ENCODE measurements at places on chromosomes 16 and 17. TPM values are rescaled to one million over a fixed set of nuclear protein-coding genes. Genes with fewer than 3 reads are reported as not detected.

The WNK4 gene
- 11.2 TPM for polyA plus RNA-seq

The PRAC2 gene
- not detected for polyA plus RNA-seq

The SLC6A2 gene
- polyA plus RNA-seq: 0.37 TPM

The DPEP1 gene
- 42.6 TPM for polyA plus RNA-seq

The KRT24 gene
- not detected for polyA plus RNA-seq

The SLC38A8 gene
- polyA plus RNA-seq: not detected

The FOXJ1 gene
- 21.0 TPM for polyA plus RNA-seq

DNA sequence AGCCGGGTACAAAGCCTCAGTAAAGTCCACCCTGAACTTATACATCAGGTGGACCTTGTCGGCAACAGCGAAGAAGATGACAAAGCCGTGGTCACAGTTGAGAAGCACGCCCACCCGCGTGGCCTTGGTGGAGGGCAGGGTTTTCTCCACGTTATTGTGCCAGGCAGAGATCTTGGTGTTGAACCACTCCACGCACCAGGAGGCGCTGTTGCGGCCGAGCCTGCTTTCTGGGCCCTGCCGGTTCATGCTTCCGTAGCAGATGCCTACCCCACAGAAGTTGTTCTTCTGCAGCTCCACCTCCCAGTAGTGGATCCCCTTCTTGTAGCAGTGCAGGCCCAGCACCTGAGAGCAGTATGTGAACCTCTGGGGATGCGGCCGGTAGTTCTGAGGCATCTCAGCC, 22.1 kb downstream of the TRIM25 start:
- DNase-seq: no peak

- DNase-seq: no peak
These were observed 60.6 kb upstream of the TMEM97 start for GRCh38 chr17:28258347-28258887.

DNA sequence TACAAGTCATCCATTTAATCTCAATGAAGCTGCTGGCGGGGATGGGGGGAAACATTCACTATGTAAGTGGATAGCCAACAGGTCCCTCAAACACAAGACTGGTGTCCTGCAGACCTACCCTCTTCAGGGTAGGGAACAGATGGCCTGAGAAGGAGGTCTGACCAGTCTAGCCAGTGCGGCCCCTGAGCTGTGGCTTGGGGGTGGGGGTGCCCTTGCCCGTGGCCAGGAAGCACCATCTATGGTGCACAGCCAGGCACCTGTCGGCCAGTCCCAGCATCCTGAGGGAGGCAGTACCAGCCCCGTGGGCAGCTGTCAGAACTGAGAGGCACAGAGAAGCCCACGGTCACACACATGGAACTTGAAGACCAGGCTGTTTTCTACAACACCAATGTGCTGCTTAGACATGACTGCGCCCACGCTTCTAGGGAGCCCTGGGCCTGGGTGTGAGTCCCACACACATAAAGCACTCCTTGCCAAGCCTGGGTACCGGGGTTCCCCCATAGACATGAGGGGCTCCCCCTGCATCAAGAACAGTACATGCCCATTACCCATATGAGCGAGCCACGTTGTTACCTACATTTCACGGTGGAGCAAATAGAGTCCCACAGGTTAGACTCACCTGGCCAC, 40.9 kb downstream of the RMI2 start:
- DNase-seq: no peak

DNA sequence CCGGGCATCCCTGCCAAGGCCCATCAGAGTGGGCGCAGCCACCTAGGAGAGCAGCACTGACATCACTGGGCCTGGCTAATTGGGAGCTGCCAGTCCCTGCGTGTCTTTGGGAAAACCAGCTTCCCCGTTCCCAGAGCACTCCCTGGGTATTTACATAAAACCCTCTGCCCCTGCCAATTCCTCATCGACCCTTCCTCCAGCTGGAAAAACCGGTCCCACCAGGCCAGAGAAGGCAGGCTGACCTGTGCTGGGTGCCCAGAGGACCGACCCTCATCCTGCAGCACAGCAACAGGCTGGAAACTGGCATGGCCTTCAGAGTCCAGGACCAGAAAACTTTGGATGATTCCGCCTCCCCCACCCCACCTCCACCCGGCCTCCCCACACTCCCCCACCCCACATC, 8.2 kb upstream of the FOXN1 start:
- DNase-seq: no peak

DNA sequence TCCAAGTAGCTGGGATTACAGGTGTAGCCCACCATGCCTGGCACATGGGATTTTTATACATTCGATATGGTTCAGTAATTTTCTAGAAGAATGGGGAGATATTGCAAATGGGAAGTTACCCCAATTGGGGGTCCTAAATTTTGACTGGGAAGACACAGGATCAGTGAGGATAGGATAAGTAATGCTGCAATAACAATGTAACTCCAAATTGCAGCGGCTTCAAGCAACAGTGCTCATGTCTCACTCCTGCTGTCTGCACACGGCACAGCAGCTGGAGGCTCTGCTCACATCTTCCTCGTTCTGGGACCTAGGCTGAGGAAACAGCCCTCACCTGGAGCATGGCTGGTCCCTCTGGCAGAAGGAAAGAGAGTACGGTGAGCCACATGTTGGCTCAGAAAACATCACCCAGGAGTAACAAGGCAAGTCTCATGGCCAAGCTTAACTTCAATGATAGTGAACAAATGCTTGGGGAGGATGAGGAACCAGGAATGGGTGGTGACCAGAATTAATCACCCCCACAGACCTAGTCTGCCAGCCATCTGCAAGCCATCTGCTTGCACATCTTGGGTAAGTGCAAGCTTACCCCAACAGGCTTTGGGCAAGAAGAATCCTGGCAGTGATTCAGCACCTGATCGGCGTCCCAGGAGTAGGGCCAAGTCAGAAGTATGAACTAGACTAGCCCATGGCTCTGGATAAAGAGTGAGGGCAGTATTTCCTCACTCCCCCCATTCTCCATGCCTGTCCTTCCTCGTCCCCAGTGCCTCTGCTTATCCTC, 229.2 kb downstream of the COPRS start:
- DNase-seq: no peak

DNA sequence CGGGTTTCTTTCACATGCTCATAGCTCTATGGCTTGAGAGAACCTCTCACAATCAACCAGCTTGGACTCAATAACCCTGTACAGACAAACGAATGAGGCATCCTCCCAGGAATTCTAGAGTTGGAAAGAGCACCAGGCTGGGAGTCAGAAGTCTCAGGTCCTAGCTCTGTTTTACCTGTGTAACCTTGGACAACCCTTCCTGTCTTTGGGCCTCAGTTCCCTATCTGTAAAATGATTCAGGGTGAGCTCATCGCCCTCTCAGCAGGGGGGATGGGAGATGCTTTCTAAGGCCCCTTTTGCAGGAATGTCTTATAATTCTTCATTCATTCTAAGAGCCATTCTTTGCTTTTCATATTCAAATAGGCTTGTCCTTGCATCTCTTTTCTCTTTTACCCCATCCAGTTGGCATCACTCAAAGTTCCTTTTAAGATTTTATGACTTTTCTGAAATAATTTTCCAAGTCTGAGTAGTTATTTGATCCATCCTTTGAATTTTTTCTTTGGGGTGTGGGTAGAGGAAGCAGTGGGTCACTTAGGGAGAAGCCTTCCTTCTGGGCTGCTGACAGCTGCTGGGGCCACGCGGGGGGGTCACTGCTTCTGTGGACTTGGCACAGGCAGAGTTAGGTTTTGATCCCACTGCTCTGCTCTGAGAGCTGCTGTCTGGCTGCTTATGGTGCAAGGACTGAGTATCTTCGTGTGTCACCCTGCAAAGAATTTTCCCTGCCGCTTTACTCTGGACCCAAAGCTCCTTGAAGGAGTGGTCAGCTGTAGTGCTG, 102.7 kb downstream of the UTP18 start:
- peak; percentile 21 for DNase-seq

- no peak for DNase-seq
These were observed 64.6 kb downstream of the GTF3C1 start for GRCh38 chr16:27485126-27485525.

- no peak for DNase-seq
These were observed 216.5 kb downstream of the NTN1 start for GRCh38 chr17:9237661-9238301.

GRCh38 chr16:27258241-27258734, 10.3 kb downstream of the NSMCE1 start:
- DNase-seq: no peak

DNA sequence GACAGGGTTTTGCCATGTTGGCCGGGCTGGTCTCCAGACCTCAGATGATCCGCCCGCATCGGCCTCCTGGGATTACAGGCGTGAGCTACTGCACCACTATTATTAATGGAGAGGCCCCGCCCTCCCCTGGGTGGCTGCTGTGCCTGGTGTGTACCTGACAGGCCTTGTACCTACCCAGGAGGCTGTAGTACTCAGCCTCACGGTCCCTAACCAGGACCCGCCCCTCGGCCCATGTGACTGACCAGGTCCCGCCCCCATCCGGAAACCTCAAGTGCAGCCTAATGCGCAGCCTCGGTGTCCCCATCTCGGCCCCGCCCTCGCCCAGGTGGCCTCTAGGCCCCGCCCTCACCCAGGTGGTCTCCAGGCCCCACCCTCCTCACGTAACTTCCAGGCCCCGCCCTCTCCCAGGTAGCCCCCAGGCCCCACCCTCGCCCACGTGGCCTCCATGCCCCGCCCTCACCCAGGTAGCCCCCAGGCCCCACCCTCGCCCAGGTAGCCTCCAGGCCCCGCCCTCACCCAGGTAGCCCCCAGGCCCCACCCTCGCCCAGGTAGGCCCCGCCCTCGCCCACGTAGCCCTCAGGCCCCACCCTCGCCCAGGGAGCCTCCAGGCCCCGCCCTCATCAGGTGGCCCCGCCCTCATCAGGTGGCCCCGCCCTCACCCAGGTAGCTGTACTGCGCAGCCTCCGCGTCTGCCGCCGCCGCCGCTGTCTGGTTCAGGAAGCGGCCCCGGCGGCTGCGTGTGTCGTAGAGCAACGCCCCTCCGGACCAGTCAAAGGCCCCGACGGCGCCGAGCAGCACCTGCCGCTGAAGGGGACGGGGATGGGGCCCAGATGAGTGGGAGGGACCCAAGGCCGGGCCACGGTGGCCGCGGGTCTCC, 31.0 kb downstream of the HASPIN start:
- no peak for DNase-seq

DNA sequence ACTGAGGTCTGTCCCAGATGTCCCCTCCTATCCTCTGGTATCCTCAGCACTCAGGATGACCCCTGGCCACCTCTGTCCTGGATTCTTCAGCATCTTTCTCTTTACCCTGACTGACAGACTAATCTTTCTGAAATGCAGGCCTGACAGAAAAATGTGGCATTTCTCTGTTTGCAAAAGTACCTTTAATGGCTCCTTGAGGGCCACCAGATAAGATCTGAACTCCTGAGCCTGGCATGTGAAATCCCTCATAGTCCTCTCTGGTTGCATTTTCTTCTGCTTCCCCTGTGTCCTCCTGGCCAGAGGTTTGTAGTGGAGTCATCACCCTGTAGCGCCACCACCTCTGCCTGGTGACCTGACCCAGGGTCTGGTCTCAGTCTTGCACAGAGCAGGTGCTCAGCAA, 2.0 kb upstream of the ELMO3 start:
- no peak for DNase-seq

- DNase-seq: no peak
These were observed 28.7 kb downstream of the ACSF3 start for GRCh38 chr16:89122322-89122851.

GRCh38 chr17:10106067-10106466, 92.3 kb downstream of the GAS7 start:
- DNase-seq: no peak

- no peak for DNase-seq
These were observed 74.4 kb upstream of the ARL4D start for GRCh38 chr17:43324205-43324893.

DNA sequence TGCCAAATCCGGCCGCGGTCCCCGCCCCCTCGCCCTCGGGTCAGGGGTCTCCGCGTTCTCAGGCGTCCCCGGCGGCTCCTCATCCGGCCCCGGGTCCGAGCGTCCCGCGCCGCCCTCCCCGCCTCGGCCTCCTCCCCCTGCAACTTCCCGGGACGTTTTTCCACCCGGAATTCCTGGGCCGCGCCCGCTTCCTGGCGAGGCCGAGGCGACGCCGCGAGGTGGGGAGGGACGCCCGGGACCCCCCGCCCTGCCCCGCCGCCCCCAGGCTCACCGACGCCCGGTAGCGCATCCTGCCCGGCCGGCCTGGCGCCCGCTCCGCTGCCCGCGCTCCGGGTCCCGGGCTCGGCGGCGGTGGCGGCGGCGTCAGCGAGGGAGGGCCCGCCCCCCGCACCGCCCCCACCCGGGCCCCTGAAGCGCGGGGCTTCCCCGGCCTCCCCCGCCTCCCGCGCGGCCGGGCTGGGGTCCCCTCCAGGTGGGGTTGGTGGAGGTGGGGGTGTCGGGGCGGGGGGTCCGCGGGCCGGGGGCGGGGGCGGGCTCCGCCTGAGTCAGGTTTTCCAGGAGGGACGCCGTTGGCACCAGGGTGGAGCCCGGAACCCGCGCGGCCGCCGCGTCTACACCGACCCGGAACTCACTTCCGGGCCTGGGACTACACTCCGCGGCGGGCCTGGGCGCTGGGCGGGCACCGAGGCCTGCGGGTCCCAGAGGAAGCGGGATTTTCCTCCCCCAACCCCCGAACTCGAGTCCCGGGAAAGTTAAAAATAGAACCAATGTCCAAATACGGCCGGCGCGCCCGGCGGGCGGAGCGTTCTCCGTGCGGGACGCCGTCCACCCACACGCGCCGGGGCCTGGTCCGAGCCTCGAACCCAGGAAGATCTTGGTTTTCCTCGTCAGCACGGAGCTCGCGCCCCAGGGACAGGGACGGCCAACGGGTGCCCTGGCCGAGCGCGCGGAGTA, 6.8 kb downstream of the MYO1C start:
- no peak for DNase-seq

- DNase-seq: no peak
These were observed 9.2 kb upstream of the TSPOAP1 start for GRCh38 chr17:58337600-58338453.

- DNase-seq: no peak
These were observed 54.4 kb downstream of the SOX9 start for GRCh38 chr17:72175263-72175662.

GRCh38 chr17:71821511-71821910, 299.3 kb upstream of the SOX9 start:
- DNase-seq: no peak

GRCh38 chr17:5513628-5514027, 27.3 kb downstream of the MIS12 start:
- no peak for DNase-seq
